NCI-H1105 treated with DMSO at 0.1 percent for 48 hours (cell line): ENCODE measurements at places on chromosomes 3 and 15.

- no peak for DNase-seq
Observed at GRCh38 chr3:134709076-134709475, 58.3 kb upstream of the KY start.

DNA sequence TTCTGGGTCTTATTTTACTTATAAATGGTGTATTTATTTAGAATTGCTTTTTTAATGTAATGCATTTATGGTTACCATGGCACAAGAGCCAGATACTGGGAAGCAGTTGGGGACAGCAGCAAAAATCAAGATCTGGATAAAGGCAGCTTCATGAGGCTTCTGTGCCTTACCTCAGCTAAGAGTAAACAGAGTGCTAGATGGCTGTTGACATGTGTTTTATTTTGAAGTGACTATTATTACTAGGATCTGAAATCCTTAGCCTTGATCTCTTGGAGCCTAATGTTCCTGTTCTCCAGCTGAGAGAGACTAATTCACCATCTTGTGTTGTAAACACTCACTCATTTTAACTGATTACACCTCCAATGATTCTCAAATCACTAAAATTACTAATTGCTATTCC lies 317.8 kb downstream of the LPP start:
- DNase-seq: peak; percentile 86

DNA sequence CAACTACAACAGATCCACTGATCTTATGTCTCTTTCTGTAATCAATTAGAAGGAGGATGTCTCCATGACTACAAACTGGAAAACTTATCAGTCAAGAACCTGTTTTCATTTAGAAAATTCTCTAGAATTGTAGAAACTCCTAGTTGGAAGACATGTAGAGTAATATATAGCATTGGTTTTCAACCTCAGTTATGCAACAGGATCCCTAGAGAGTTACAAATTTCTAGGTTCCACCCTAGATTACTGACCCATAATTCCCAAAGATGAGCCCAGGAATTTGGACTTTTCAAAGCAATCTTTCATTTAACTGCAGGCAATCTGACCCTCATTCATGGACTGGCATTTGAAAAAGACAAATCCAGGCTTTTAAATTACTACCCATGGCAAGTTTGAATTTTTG lies 116.9 kb upstream of the RAP2B start:
- DNase-seq: no peak

DNA sequence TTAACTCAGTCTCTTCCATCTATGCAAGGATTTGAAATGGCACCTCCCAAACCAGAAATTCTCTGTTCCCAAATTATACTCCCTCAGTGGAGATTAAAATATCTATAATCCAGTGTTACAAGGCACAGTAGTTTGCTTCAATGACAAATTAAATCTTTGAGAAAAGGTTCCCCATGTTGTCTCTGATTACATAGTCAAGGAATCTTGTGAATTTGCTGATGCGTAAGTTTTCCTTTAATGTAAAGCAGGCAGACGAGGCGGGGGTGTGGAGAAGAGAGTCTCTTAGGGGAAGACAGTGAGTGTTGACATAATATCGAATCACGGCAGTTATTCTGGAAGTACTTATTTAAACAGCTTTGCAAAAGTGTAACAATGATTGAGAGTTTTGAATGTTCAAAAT lies 236.4 kb upstream of the RARB start:
- no peak for DNase-seq

- no peak for DNase-seq
Observed at GRCh38 chr3:25532431-25533162, 104.5 kb downstream of the RARB start.

DNA sequence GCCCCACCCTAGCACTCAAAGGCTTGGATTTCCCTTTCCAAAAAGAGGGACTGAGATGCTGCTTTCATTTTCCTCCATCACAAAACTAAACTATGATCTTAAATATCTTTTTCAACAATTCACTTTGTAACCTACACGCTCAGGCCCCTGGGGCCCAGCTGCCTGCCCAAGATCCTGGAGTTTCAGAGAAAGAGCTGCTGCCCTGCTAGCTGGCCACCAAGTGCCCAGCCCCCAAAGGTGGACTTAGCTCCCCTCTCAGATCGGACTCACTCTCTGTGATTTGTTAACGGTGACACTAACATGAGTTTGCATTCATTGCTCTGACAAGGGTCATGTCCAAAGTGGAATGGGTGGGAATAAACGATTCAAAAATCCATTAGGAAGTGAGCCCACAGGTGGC lies 119.6 kb upstream of the SMAD3 start:
- no peak for DNase-seq

DNA sequence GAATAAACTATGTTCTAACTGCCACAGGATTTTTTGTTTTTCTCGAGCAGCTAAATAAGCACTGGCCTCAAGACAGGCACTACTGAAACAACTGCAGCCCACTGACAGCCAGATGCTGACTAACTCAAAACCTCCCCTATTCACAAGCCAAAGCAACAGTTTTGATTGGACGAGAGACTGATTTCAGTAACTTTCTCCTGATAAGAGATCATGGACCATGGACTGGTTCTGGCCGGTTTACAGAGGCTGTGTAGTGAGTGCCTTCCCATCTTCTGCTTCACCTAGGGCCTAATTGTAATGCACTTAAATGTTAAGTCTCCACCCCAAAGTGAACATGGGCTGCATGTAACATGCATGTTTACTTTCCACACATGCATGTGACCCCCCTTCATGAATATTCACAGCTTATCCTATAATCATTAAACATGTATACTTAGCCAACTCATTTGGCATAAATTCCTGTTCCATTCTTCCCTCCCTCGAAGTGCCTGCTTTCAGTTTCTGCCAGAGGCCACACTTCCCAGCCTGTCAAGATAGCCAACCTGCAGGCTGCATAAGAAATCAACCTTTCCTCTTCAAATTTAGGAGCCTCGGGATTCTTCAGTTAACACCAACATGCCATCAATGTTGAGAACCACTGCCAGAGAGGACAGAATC lies 108.2 kb downstream of the ULK4 start:
- DNase-seq: no peak

GRCh38 chr3:124760601-124761000 lies 30.3 kb downstream of the UMPS start:
- no peak for DNase-seq

- DNase-seq: no peak
Observed at GRCh38 chr3:176933704-176934103, 263.6 kb downstream of the TBL1XR1 start.

- no peak for DNase-seq
Observed at GRCh38 chr3:161316006-161316689, 55.2 kb downstream of the SPTSSB start.

DNA sequence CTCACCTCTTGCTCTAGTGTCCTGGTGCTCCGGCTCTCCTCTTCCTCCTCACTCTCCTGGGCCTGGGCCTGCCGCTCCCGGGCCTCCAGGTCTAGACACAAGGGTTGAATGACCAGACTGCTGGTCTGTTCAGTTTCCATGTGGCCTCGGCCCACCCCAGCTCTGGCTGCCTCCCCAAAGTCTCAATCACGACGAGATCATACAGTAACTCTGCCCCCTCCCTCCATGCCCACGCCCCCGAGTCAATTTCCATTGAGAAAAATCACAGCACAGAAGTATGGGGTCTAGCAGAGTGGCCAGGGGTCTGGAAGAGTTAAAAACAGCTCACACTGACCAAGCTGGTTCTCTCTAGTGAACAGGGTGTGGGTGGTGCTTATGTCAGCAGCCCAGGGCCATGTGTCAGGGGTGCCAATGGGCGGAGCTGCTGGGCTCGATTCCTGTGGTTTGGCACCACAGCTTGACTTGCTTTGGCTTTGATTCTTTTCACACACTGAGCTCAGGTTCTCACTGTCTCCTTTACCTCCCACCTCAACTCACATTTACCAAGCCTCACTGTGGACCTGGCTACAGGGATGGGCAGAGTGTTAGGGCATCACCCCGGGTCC lies 6.9 kb downstream of the C15orf62 start:
- DNase-seq: no peak

- no peak for DNase-seq
Observed at GRCh38 chr3:194637541-194638400, 4.6 kb upstream of the TMEM44 start.

DNA sequence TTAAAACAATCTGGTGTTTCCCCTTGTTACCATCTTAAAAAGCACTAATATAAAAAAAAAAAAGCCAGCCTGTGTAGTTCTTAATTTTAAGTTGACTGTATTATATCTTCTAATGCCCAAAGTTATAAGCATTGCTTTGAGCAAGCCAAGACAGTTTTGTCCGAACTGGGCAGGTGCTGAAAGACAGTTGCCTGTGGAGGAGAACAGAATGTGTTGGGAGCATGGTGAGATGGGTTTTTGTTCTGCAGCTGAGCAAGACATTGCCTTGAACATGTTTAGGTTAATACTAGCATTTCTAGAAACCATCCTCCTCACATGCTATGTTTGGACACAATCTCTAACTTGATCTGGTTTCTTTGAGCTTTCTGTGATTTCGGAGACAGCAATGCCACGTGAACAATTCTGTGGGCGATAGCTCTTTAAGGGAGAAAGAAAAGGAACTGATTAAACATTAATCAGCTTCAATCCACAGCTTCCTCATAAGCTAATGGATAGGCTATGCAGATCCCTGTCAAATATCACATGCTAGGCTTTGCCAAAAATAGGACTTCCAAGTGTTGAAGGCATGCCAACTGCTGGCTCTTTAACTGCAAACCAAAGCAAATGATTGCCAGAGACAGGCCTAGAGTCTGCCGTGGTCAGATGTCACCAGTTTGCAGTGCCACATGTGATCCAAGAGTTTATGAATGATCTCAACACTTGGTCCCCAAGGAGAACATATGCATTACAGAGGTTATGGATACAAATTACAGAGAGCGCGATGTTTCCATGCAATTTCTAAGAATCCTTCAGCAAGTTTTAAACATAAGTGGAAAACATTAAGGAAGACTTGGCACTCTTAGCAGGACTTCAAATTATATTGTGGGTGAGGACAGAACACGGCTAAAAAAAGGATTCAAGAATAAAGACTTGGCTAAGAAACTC lies 428.1 kb downstream of the ROBO2 start:
- DNase-seq: peak; percentile 9

GRCh38 chr15:56168394-56168793 lies 75.3 kb downstream of the RFX7 start:
- DNase-seq: no peak

- no peak for DNase-seq
Observed at GRCh38 chr15:36884936-36885635, 215.3 kb downstream of the MEIS2 start.

- no peak for DNase-seq
Observed at GRCh38 chr3:3303636-3304035, 124.1 kb upstream of the CRBN start.

DNA sequence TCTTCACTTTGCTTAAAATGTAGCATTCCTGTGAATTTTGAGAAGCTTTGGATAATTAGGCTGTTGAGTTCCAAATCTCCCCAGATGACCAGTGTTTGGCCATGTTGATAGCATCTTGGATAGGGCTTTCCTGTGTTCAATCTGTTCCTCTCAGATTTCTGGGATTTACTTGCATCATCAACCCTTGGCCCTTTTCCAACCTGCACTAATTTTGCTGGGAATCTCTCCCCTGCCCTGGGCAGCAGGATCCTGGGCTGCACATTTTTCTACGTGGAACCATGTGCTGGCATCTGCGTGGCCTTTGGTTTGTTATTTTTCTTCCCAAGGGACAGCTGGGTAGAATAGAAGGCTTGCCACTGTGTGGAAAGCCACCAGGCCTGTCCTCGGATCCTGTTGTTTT lies 75.4 kb upstream of the PLXNA1 start:
- no peak for DNase-seq

DNA sequence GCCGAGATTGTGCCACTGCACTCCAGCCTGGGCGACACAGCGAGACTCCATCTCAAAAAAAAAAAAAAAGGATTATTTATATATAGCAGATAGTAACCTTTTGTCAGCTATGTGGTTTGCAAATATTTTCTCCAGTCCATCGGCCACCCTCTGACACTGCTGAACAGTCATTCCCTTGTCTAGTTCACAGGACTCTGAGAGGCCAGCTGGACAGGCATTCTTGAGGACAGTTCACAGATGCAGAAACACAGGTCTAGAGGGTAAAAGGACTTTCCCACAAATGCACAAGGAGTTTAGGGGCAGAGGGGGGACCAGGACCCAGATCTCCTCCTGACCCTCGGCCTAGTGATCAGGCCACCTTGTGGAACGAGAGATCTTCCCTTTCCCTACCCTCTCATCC lies 7.5 kb upstream of the TMEM40 start:
- no peak for DNase-seq

DNA sequence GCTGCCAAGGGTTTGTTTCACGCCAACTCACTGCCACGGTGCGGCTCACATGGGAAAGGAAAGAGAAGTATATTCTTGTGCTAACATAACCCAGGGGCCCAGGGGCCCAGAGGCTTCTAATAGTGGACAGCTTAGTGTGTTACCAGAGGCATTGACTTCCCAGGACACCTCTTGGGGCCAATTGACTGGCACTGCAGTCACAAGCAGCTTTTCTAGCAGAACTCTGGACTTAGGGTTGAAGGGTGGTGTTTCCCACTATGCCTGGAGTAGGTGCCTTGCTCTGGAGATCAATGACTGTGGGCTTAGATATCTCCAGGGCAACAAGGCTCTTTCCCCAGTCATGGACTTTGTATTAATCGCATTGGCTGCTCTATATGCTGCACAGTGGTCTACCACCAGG lies 172.7 kb upstream of the KBTBD8 start:
- no peak for DNase-seq

- DNase-seq: no peak
Observed at GRCh38 chr3:143820466-143821221, 27.6 kb downstream of the SLC9A9 start.

GRCh38 chr3:170233530-170233929 lies 11.3 kb downstream of the PRKCI start:
- no peak for DNase-seq

DNA sequence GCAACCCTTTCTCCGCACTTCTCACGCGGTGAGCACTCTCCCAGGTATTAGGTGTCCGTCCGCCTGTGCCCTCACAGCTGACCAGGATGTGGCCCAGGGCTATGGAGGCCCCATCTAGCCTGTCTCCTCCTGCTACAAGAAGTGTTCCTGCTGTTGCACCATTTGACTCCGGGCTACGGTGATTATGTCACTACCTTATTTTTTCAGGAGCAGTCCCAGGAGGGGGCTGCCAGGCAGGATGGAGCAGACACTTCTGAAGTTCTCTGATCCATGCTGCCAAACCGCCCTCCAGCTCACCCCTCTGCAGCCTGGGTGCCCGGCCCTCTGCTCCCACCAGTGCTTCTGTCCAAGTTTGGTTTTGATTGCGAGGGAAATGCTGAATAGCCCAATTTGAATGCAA lies 36.9 kb downstream of the ZXDC start:
- DNase-seq: no peak

GRCh38 chr3:161602475-161602874 lies 105.9 kb downstream of the OTOL1 start:
- DNase-seq: no peak

DNA sequence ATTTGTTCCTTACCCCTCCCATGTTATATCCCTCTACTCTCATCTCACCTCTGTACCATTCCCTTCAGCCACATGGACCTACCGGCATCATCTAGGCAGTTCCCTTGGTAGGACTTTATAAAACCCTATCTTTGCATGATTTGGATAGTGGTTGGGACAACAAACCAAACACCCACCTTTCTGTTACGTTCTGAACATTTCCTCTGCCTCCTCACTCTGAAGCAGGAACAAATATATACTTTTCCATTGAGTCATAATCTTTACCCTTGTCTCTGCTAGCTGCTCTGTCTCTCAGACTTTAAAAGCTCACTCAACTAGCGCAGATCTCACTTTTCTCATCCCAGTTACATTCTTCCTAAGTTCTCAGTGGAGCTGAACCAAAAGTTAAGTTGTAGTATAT lies 17.8 kb downstream of the UBXN7 start:
- DNase-seq: no peak

- DNase-seq: no peak
Observed at GRCh38 chr15:59892985-59893384, 111.1 kb upstream of the FOXB1 start.
